ENCODE measurements at places on chromosomes 2 and 18.
A peak's percentile ranks its signal among the peaks of the same experiment; 100 is the strongest.

- DNase-seq, result no peak
Measured at GRCh38 chr2:8255448-8255800, 426.4 kb upstream of the ID2 start.

DNA sequence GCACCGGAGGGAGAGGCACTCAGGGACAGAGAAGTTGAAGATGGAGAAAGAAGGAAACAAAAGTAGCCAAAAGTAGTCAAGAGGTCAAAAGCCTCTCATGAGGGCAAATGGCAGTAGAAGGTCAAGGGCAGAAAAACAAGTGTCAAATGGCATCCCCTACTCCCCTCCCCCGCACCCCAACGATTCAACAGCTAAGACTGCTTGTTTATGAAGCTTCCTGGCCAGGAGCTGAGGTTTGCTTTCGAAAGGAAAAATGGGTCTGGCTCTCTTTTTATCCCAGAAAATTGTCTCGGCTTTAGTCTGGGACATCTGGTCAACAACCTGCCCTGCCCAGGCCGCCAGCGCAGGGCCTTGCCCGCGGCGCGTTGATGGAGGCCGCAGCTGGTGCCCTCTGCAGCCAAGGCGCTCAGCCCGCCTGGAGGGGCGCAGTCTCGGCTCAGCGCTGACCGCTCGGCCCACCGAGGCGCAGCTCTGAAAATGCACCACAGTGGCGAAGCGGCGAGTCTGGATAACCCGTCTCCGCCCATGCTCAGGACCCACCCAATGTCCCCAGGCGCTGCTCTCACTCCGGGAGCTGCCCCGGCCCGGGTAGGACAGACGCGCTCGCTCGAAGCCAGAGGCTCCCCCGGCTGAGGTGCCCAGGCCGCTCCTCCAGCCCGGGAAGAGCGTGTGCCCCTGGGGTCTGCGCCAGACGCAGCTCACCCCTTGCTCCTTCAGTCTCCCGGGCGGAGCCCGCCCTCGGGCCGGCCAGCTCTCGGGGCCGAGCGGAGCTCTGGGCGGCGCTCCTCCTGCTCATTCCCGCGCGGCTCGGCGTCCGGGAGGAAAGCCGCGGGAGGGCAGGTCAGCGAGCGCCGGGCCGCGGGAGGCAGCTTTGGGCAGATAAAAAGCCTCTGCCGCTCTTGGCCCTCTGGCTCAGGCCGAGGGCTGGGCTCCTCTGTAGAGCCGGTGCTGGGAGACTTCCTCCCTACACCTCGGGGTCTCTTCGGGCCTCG, 1.8 kb upstream of the TBR1 start:
- no peak for DNase-seq

DNA sequence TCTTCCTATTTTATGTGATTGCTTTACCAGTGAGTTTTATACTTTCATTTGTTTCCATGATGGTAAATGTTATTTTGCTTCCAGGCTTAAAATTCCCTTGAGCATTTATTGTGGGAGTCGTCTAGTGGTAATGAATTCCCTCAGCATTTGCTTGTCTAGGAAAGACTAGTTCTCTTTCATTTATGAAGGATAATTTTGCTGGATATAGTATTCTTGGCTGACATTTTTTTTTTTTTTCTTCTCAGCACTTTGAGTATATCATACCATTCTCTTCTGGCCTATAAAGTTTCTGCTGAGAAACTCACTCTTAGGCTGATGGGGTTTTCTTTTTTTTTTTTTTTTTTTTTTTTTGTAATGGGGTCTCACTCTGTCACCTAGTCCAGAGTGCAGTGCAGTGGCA, 99.1 kb downstream of the EDAR start:
- no peak for DNase-seq

DNA sequence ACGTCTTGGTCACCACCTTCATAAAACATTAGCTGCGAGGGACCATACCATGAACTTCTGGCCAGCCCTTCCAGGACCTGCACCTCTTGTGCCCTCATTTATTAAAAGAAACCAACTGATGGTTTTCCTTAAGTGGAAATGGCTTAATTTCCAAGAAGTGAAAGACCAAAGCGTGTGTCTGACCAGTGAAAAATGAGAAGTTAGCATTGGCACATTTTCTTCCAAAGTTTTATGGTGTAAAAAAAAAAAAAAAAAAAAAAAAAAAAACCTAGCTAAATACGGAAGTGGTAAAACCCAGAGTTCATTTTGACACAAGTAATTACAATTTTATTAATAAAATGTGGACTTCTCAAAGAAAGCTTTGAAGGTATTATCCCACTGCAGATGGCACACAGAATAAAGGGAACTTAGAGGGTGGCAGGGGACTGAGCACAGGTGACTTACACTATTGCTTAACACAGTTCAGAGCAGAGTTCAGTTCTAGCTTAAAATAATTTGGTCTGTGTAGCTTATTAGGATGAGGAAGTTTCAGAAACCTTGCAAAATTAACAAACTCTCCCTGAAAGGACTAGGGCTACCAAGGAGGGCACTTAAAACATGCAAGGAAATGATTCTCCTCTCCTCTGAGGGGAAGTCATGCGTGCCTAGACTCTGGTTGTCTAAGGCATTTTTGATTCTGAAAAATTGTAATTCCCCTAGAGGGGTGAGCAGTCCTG, 42.2 kb upstream of the EPG5 start:
- no peak for DNase-seq

GRCh38 chr18:63844254-63844653, 43.3 kb upstream of the SERPINB2 start:
- peak; percentile 5 for DNase-seq

- DNase-seq, result no peak
Measured at GRCh38 chr2:191696001-191696400, 18.1 kb downstream of the NABP1 start.

GRCh38 chr2:239263231-239263630, 137.6 kb downstream of the HDAC4 start:
- no peak for DNase-seq

GRCh38 chr2:148032215-148032614, 11.3 kb downstream of the MBD5 start:
- no peak for DNase-seq

GRCh38 chr2:203871371-203871983, 3.9 kb downstream of the CTLA4 start:
- no peak for DNase-seq

Measured in SHP77 treated with DMSO at 0.1 percent for 48 hours (cell line).